Fibroblast of skin of right biceps (primary cell): ENCODE measurements at places on chromosomes 7 and 10.

DNA sequence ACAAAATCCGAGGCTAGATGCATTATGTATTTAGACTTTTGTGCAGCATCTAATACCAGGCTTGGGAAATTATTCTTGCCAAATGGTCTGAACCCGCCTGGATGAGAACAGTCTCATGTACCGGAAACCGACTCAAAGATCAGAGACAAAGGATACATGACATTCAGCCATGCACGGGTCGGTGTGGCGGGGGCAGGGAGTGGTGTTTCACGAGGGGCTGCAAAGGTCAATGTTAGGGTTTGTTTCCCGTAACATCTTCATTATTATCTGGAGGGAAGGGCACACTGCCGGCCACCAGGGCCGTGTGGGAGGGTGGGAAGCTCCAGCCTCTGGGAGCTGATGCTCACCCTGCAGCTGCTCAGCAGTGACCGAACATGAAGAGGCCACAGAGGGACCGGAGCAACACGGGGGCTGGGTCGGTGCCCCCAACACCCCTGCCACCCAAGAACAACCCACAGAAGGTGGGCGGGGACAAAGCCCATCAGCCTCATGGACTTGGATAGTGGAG, 23.1 kb downstream of the CNPY1 start:
- no peak for DNase-seq

DNA sequence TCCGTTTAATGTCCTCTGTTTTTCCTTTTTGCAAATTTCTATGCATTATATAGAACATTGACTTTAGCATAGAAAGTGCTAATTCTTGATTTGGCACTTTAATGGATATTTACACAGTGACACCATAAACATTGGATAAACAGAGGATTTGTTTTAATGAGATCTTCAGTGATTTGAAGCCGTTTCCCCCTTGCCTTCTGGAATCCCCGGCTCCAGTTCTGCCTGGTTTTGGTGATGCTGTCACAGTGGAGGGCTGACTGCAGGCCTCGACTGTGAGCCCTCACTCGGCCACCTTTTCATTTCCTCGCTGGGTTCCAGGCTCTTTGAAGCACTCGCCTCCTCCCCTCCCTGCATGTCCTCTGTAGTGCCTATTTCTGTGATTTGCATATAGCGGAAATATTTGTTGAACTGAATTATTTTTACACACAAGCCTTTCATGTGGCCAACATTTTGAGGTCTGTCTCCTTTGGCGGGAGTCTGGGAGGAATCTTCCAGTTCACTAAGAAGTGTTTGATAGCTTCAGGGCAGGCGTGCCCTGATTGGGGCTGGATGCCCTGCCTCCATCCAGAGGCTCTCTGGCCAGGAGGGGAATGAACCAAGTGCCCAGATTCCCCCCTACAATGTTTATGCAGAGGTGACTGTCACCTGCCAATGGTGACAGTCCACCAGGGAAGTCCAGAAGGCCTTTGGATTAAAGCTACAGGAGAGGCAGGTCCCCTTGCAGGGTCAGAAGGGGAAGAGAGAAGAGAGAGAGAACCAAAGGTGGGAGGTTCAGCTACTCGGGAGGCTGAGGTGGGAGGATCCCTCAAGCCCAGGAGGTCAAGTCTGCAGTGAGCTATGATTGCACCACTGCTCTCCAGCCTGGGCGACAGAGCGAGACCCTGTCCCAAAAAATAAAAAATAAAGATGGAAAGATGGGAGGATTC, 67.5 kb downstream of the CUX1 start:
- no peak for DNase-seq

GRCh38 chr10:120861178-120861855, 10.2 kb downstream of the WDR11 start:
- no peak for DNase-seq

- DNase-seq: peak; percentile 70
These were observed 30.2 kb upstream of the EZH2 start for GRCh38 chr7:148914208-148914777.

DNA sequence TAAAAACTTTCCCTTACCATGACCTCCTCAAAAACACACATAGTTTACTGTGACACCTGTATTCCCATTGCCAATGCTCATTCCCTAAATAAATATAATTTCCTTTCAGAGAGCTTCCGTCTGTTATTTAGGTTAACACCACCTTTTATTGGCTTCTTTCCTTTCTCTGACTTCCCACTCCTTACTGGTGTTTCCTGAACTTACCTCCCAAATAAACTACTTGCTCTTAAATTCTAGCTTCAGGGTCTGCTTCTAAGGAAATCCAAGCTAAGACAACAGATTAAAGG, 67.4 kb upstream of the ZNF746 start:
- no peak for DNase-seq

- peak; percentile 81 for DNase-seq
These were observed 69.7 kb upstream of the EGR2 start for GRCh38 chr10:62885684-62886461.

GRCh38 chr10:67521546-67521945, 174.4 kb downstream of the CTNNA3 start:
- no peak for DNase-seq

GRCh38 chr7:29794959-29795629, 11.2 kb upstream of the WIPF3 start:
- no peak for DNase-seq

- no peak for DNase-seq
These were observed 120.3 kb upstream of the FOXK1 start for GRCh38 chr7:4561795-4562194.

DNA sequence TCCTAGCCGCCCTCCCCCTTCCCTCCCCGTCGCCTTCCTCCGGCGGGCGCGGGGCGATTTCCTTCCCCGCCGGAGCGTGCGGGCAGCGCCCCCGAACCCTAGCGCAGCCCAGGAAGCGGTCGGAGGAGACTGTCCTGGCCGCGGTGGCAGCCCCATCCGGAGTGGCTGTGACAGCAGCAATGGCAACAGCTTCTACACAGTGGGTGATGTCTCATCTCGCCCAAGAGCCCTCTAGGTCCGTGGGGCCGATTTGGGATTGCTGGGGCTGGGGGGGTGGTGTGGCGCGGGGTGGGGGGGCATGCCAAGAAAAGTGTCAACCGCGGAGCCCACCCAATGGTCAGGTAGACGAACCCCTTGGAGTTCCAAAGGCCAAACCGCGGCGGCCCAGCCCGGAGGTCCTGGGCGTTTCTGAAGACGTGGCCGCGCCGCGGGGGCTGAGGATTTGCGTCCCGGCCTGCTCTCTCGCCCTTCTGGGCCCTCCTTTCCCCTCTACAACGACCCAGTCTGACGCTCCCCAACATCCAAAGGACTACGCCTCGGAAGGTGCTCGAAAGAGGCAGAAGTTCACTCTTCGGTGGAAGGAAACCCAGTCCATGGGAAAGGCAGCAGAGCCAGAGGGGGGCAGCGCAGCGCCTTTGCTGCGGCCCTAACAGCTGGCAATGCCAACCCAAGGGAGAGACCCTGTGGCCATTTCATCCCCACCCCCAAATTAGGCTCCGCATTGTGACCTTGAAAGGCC, 603 bp upstream of the TWIST1 start:
- DNase-seq: peak; percentile 64

GRCh38 chr7:3455806-3456595, 154.9 kb downstream of the SDK1 start:
- peak; percentile 69 for DNase-seq

DNA sequence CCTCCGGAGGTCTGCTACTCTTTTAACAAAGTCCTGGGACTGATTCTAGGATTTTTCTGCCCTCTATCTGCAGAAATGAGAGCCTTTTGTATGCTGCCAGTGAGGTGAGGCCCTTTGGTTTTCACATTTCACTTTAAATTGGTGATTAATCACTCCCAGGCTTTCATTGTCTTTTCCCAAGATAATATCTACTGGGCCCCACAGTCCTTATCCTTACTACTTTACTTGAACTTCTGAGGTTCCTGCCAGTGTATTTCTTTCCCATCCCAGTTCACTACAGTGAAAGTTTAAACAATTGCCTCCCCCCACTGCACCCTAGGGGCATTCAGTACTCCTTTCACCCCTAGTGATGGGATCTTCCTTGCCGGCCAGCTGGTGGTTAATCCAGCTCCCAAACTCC, 127.4 kb upstream of the INHBA start:
- DNase-seq: peak; percentile 27

GRCh38 chr7:40826411-40827221, 691.8 kb downstream of the SUGCT start:
- DNase-seq: peak; percentile 49

GRCh38 chr10:69661414-69662172, 31.5 kb downstream of the FAM241B start:
- no peak for DNase-seq

DNA sequence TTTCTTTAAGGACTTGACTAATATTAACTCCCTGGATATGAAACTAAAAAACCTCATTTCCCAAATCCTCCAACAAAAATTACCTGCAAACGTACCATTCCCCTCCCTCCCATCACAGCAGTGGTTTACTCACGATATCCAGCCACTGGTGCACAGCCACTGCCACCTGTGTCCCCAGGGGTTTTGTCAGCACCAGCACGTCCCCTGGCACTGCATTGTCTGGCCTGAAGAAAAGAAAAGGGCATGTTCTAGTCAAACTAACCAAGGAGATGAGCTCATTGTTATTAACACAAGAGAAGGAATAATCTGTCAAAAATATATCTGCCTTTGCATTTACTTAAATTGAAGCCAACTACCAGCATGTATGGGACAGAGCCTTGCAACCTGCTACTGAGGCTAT, 18.5 kb downstream of the SEPHS1 start:
- no peak for DNase-seq

GRCh38 chr7:84238596-84238995, 44.0 kb upstream of the SEMA3A start:
- DNase-seq: no peak

DNA sequence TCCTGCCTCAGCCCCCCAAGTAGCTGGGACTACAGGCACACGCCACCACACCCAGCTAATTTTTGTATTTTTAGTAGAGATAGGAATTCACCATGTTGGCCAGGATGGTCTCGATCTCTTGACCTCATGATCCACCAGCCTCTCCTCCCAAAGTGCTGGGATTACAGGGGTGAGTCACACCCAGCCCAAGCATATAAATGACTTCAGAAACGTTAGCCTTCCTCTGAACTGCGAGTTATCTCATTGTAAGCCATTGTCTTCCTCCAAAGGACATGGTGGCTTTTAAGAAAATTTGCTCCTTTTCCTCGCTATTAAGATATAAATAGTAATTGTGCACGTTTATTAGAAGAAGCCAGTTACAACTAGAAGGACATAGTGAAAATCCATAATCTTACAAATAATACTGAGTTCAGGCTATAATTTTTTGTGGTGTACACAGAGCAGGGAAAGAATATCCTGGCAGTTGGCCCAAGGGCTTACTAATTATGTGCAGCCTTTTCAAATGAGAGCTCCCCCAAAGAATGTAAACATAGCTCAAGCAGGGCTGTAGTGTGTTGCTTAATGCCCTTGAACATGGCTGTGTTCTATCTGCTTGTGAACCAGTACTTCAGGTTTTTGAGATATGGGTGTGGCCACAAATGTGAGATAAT, 495.8 kb downstream of the PARD3 start:
- peak; percentile 96 for DNase-seq

DNA sequence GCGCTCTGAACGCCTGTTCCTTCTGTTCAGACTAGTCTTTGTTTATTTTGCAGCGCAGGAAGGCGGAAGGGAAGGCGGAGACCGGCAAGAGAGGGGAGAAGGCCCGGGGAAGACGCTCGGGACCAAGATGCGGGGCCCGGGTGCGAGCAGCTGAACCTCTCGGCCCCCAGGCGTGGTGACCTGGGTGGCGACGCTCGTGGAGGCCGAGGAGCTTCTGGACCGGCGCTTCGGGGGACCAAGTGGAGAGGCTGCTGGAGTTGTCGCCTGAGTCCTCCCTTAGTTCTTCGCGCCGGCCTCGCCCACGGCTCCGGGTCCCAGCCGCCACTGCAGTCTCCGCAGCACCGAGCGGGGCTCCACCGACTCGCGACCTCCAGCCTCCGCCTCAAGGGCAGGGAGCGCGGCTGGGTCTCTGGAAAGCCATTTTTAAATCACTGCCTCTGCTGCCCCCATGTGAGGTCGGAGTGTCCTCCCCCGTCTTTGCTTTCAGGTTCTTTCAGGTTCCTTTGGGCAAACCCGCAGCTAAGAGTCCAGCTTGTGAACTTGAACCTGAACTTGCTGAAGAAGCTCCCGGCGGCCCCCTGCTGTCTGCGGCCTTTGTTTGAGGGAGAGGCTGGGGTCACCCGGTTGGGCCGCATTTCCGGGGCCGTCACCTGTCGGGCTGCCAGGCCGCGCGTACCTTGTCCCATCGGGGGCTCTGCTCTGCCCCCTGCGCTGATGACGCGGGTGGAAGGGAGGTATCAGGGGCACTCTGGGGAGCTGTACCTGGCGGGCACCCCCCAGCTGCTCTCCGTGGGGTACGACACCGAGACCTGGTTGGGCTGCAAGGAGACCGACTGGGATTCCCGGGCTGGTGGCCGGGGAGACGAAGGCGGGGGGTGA, 136.0 kb downstream of the KIF20B start:
- peak; percentile 19 for DNase-seq

GRCh38 chr7:46357290-46357689, 436.2 kb upstream of the IGFBP3 start:
- DNase-seq: no peak

GRCh38 chr7:122726881-122727280, 24.2 kb upstream of the RNF148 start:
- DNase-seq: no peak

GRCh38 chr10:130658687-130659290, 522.6 kb downstream of the GLRX3 start:
- DNase-seq: no peak

GRCh38 chr10:81876253-81877077, 1.5 kb downstream of the NRG3 start:
- DNase-seq: no peak

DNA sequence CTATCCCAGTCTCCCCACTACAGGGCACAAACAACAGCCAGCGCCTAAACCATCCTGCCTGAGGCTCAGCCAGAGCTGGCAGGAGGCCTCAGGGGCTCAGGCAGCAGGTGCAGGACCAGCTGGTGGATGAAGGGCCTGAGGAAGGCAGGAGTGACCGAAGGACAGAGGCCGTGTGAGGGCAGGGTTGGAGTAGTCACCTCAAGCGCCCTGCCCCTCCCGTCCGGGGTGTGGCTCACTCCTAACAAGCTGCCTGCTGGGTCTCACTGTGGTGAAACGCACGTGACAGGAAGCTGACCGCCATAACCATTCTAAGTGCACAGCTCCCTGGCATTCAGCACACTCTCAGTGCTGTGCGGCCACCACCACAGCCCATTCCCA, 281.1 kb downstream of the ELFN1 start:
- DNase-seq: no peak

DNA sequence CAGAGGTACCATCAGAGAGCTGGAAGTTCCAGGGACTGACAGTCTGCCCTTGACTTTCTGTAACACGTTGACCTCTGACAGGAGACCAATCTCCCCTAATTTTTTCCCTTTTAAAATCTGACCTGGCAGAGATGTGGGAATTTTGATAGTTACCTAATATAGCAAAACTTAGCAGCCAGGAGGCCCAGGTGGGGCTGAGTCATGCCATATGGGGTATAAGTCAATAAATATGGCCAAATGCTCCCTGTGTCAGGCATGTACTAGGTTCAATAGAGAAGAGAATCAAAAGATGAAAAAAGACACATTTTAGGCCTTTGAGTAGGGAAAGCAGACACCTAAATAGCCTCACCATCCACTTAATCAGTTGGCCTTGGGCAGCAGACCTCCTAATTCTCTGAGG, 6.1 kb upstream of the GRK5 start:
- no peak for DNase-seq

GRCh38 chr7:70319057-70319456, 720.8 kb downstream of the AUTS2 start:
- DNase-seq: peak; percentile 16
